ENCODE measurements at places on chromosomes 7 and 10.

GRCh38 chr10:88833723-88834122, 17.9 kb downstream of the ANKRD22 start:
- DNase-seq = peak; percentile 22

GRCh38 chr7:114656466-114656865, 241.9 kb downstream of the FOXP2 start:
- no peak for DNase-seq

GRCh38 chr7:4725014-4725849, 43.1 kb downstream of the FOXK1 start:
- DNase-seq = peak; percentile 47

- DNase-seq = no peak
Measured at GRCh38 chr7:105279688-105280007, 109.1 kb downstream of the SRPK2 start.

GRCh38 chr7:152594801-152595200, 81.1 kb downstream of the XRCC2 start:
- DNase-seq = no peak

Measured in CD4-positive, alpha-beta T cell treated with Interleukin-12 subunit alpha and Interleukin-12 subunit beta, for 1 hour (primary cell).